ENCODE measurements at places on chromosomes 4 and X. TPM values are rescaled to one million over a fixed set of nuclear protein-coding genes. Genes with fewer than 3 reads are reported as not detected.

The MAGEA10 gene
- not detected for total RNA-seq

GRCh38 chr4:153481478-153481877, 15.3 kb downstream of the TMEM131L start:
- DNase-seq = no peak

DNA sequence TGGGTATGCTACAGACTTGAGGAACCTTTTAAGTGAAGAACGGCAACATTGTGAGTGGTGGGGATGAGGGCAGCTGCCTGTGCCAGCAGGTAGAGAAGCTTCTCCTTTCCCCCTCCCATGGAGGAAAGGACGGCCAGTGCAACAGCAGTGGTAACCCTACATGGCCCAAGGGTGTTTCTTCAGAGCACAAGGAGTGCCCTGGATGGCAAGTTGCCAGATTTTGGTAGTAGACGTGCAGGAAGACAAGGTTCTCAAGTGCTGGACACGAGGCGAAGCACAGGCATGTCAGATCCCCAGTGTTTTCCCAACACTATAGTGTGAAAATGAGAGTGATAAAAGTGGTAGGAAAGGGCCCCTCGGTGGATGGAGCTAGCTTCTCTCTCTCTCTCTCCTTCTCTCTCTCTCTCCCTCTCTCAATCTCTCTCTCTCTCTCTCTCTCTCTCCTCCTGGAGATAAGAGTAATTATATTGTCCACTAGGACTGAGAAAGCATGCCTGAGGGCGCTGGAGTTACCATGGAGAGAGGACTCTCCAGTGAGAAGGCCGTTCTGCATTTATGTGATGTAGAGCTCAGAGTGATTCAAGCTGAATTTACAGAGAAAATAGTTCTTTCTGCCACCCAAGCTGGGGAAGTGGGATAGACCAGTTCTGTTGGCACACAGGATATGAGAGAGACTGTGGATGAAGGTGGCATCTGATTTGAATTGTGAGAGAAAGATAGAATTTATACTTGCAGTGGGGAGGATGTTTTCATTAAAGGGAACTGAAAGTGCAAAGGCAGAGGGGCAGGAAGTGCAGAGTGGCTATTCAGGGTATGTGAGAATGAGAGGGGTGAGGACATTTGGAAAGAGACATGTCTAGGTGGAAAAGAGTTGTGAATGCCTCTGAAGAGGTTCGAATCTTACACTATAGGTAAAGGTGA, 25.7 kb upstream of the TRPC3 start:
- no peak for DNase-seq

DNA sequence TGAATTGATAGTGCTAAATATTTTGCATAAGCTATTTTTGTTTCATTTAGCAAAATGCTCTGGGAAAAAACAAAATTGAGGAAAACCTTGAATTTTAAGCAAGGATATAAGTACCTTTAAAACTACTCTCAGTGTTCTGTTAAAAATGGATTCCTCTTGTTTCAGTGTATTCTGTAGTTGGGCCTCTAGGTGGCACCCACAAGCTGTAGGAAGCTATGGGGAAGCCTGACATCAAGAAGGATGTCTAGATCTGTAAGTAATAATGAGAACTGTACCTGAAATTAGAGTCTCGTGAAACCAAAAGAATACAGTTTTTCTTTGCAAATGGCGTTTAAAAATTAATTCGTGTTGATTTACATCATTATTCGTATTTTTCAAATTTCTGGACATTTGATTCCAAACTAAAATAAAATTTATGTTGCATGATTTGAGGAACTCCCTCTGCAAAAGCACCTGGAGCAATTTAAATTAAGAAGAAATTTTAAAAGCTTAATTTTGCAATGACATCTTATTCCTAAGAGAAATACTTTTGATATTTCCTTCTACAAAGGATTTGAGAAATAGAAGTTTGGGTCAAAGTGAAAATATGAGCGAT, 51.2 kb downstream of the TMPRSS11E start:
- peak; percentile 25 for DNase-seq

- DNase-seq = no peak
Measured at GRCh38 chr4:68673143-68673542, 2.7 kb upstream of the UGT2B15 start.

GRCh38 chr4:160251522-160252170, 1148.8 kb downstream of the RAPGEF2 start:
- no peak for DNase-seq

The TCP11X2 gene
- total RNA-seq = not detected

The TLR1 gene
- total RNA-seq = 10.4 TPM

- DNase-seq = no peak
Measured at GRCh38 chr4:113610537-113610936, 151.0 kb downstream of the CAMK2D start.

The ESX1 gene
- not detected for total RNA-seq

The SUV39H1 gene
- 11.5 TPM for total RNA-seq

GRCh38 chrX:111847491-111848133, 28.4 kb upstream of the TRPC5OS start:
- no peak for DNase-seq

DNA sequence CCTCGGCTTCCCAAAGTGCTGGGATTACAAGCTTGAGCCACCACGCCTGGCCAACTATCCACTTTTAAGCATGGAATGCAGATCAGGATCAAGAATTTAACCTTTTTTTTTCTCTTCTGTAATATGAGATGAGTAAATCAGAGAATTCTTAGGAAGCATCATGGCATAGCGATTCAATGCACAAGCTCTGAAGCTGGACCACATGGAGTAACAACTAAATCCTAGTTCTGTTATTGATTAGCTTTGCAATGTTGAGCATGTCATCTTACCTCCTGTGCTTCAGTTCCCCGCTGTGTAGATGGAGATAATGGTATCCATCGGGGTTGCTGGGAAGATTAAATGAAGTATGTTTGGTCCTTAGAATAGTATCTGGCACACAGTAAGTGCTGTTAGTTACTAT, 1.9 kb upstream of the SNX25 start:
- no peak for DNase-seq

DNA sequence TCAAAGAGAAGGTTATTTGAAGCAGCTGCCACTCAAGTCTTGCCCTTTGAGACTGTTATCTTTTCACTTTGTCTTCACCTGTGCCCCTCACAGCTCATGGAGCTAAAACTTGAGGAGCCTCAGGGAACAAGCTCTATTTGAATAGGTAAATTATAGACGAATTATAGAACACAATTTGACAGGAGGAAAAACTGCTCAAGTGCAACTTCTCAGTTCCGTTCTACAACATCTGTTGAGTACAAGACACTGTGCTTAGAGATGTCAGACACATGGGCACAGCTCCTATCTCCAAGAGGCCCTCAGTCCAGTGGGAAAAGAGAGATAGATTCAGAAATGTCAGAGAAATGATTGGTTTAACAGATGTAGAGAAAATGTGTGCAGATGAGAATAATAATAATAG, 5.1 kb downstream of the PPP1R2C start:
- DNase-seq = no peak

- no peak for DNase-seq
Measured at GRCh38 chr4:48071191-48071590, 54.6 kb downstream of the NIPAL1 start.

GRCh38 chr4:105587841-105588240, 35.4 kb downstream of the ARHGEF38 start:
- DNase-seq = no peak

DNA sequence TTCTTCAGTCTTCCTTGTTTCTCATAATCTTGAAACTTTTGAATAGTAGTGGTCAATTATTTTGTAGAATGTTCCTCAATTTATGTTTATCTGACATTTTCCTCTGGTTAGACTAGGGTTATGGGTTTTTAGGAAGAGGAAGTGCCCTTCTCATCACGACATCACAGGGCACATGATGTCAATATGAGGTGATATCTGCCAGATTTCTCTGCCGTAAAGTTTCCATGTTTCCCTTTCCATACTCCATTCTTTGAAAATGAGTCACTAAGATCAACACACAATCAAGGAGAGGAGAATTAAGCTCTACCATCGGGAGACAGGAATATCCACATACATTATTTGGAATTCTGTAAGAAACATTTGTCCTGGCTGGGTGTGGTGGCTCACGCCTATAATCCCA, 28.4 kb downstream of the RP2 start:
- DNase-seq = no peak

- DNase-seq = no peak
Measured at GRCh38 chrX:153728951-153729631, 4.4 kb downstream of the ABCD1 start.

The FDCSP gene
- not detected for total RNA-seq

Data from T-cell (primary cell).